ENCODE measurements at places on chromosomes 7 and 10.

DNA sequence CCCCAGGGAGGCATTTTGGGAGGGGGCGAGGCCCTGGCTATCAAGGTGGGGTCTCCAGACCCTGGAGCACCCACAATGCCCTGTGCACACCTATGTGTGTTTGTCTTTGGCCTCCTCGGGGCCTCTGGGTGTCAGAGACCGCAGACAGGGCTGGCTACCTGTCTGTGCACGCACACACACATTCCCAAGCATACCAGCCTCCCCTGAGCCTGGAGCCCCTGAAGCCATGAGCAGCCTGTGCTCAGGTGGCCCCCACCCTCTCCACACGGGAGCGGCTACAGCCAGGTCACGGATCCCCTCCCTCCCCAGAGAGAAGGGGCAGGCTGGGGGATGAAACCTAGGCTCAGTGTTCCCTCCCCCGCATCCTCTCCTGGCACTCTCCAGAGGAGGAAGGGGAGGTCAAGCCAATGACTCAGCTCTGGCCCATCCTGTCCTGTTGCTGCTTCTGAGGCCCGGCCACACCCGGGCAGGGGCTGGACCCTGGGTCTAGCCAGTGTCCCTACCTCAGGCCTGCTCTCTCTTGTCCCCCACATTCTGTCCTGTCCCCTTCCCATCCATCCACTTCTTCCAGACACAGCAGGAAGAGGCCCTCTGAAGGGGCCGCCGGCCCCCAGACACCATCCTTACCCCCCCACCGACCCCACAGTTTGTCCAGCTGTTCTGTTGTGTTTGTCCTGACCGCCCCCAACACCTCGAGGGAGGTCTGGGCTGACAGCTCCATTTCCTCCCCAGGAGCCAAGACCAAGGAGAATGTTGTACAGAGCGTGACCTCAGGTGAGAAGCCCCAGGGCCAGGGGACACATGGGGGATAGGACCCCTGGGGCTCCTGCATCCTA lies 720 bp downstream of the SNCG start:
- DNase-seq: peak; percentile 93

GRCh38 chr7:114554781-114555537 lies 140.3 kb downstream of the FOXP2 start:
- no peak for DNase-seq

- peak; percentile 45 for DNase-seq
Measured at GRCh38 chr10:5561704-5562645, 37.2 kb downstream of the CALML3 start.

- no peak for DNase-seq
Measured at GRCh38 chr7:143505838-143506237, 28.2 kb downstream of the TAS2R41 start.

DNA sequence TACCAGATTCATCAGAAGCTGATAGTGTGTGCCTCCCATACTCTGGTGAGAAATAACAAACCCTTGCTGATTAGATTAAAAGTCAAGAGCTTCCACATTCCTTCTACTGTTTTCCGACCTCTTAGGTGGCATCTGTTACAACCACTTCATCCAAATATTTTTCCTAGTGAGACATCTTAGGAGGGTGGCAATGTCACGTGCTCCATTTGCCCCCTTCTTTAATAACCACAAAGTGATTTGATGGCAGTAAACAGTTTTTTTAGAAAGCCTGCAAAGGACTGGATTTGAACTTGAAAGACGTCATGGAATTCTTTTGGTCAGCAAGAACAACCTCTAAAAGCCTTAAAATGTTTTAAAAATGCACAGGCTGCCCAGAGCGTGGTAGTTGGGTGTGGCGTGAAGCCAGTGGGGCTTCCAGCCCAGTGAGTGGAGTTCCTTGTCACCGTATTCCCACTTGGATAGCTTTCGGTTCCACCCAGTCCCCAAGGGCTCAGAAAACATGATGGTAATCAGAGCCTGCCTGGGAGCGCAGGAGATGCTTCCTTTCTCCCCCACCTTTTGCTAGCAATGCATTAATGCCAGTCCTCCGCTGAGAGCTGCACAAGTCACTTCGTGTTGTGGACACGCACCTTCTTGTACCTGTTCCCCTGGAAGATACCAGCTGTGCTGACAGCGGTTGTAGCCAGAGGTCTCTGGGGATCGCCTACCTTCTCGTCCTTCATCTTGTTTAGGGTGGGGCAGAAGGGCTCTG lies 256.4 kb downstream of the KIAA1217 start:
- DNase-seq: peak; percentile 62

DNA sequence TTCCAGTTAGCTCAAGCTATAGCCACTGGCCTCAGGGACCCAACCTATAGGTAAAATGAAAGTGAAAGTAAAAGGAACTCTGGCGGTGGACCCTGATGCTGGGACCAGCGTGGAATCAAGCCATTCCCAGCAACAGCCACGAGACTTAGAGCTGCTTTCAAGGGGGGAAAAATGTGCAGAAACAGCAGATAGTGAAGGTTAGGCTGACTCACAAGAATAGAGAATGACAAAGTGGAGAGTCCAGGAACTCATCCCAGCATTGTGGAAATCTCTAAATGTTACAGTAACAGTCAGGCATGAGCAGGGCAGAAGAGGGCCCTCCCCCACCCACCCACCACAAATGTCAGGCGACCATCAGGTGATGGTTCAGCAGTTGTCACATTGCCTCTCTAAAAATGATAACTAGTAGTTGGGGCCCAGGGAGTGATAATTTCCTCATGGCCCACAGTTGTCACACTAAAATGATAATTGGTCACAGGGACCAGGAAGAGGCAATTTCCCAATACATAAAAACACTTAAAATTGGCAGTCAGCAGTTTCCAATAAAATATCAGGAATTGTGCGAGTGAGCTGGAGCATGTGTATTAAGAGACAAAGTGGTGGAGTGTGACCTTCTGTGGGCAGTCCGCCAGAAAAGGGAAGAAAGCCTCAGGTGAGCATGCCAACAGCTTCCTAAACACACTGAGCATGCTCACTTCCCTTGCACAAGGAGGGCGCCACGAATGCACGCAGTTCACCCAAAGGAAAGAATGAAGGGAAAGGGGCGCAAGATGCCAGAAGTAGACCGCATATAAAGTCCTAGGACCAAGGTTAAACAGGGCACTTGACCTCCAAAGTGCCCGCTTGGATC lies 129.8 kb upstream of the PPP1R3A start:
- DNase-seq: no peak

DNA sequence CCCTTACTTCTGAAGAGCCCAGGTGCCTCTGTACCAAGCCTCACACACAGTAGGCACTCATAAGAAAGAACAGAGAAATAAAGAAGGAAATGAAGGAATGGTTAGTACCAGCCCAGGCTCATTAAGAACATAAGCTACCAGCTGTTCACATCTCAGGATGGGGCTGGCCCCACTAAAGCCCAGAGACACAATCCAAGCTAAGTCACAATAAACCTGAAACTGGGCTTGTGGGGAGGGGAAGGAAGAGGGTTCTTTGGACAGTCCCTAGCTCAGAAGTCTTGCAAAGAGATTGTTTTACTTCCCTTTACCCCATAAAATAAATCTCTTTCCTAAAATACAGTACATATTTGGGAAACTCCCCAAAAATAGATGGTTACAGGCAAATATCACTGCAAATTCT lies 24.3 kb downstream of the FBXW4 start:
- no peak for DNase-seq

GRCh38 chr10:85596389-85596788 lies 770.2 kb downstream of the GRID1 start:
- no peak for DNase-seq

- peak; percentile 82 for DNase-seq
Measured at GRCh38 chr7:5450549-5451327, 27.1 kb upstream of the TNRC18 start.

DNA sequence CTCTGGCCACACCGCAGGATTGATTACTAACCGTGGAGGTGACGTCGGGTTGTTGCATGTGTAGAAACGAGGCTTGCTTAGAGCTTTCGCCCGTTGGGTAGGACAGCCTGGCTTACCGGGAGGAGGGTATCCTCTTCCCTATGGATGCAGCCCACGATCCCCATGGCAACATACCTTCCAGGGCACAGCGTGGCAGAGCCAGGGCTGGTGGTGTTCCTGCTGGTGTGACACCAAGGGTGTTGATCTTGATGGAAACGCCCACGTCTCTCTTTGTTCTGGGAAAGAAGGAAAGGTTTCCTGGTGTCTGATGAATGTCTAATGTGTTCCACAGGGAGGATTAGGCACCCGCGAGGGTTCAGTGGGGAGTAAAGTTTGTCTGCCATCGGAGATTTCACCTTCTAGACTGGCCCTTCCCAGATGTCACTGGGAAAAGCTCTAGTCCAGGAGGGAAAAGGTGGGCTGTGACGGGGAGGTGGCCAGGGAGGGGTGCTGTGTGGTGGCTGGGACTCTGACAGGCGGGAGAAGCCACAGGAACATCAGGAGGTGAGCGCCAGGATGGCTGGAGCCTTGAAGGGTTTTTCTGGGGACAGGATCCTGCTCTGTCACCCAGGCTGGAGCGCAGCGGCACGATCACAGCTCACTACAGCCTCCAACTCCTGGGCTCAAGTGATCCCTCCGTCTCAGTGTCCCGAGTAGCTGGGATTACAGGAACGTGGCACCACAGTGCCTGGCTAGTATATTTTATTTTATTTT lies 102.1 kb downstream of the CUX1 start:
- no peak for DNase-seq

DNA sequence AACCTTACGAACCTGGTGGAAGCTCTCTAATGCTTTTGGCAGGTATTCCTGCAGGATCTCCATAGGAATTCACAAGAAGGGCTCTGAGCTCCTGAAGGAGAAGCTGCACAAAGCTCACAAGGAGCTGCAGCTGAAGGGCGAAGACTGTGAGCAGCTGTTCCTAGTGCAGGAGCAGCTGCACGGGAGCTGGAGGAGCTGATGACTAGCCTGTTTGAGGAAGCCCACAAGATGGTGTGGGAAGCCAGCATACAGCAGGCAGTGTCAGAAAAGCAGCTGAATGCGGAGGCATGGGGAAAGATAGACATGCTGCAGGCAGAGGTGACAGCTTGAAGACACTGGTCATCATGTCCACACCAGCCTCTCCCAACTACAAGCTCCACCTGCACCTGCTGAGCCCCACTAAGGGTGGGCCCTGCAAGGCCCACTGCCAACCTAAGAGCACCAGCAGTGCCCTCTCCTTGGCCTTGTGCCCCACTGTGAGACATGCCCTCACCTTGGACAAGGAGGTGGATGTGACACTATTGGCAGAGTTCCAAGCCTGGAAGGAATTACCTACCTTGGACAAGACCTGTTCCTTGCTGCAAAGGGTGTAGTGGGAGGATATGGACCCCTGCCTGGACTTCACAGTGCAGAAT lies 250.6 kb downstream of the BBS9 start:
- DNase-seq: no peak

GRCh38 chr7:28865601-28866144 lies 92.5 kb downstream of the TRIL start:
- DNase-seq: no peak

GRCh38 chr10:293636-294035 lies 158.4 kb downstream of the ZMYND11 start:
- DNase-seq: no peak

DNA sequence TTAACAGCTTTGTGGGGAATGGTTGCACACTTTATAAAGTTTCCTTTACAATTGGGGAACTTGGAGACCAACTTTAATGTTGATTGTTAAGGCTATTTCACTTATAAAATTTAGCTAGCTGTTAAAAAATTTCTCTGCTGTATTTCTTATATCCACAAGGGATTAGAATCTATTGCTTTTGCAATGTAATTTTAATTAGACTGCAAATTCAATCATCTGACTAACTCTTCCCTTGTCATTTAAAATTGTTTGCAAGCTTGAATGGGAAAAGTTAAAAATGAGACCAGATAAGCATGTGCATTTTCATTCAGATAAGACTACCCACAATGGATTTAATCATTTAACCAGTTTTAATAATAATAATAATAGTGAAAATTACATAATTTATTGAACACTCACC lies 213.2 kb downstream of the BICC1 start:
- DNase-seq: no peak

DNA sequence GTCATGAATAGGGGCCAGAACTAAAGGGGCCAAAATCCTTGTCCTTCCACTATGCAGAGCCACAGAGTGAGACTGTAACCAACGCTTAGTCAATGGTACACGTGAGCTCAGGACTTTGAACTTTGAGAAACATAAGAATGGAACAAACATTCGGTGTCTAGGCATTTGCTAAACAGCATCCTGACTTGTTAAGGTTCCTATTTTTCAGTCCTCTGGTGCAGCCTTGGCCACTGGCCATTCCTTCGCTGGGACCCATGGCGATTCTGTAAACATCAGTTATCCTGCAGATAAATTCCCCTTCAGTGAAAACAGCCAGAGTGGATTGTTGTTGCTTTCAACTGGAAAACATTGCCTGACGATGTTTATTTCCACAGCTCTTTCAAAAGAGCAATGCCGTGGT lies 266.8 kb downstream of the SORCS1 start:
- no peak for DNase-seq

DNA sequence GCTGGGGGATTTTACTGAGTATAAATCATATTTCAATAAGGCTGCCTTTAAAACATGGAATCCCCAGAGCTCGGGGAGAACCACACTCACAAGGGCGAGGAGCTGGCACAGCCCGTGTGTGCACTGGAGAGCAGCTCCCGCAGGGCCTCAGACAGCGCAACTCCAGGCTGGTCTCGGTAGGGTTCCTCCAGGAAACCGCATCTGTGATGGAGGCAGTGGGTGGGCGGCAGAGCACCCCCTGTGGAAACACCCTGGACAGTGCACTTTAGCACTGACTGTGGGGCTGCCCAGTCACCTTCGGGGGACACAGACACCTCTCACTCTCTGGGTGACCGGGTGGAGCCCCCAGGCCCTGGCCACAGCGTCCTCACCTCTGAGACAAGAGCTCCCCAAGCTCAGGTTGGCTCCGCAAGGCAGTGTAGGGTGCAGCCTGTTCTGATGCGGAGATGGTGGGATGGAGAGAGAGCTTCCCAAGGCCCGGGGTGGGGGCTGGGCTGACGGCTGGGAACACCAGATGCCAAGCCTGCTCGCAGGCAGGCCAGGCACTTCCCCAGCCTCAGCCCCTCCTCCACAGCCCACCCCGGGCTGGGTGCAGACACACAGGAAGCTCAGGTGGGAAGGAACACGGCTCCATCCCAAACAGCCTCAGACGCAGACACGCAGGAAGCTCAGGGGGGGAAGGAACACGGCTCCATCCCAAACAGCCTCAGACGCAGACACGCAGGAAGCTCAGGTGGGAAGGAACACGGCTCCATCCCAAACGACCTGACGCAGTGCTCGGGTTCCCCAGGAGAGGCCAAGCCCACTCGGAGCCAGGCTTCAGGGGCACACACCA lies 224.4 kb downstream of the MAD1L1 start:
- peak; percentile 52 for DNase-seq

All from islet precursor cell (in vitro differentiated cells).